ENCODE measurements at places on chromosomes 3 and 15. TPM values are rescaled to one million over a fixed set of nuclear protein-coding genes. Genes with fewer than 3 reads are reported as not detected.
A peak's percentile ranks its signal among the peaks of the same experiment; 100 is the strongest.

The RHCG gene
- 0.17 TPM for total RNA-seq

DNA sequence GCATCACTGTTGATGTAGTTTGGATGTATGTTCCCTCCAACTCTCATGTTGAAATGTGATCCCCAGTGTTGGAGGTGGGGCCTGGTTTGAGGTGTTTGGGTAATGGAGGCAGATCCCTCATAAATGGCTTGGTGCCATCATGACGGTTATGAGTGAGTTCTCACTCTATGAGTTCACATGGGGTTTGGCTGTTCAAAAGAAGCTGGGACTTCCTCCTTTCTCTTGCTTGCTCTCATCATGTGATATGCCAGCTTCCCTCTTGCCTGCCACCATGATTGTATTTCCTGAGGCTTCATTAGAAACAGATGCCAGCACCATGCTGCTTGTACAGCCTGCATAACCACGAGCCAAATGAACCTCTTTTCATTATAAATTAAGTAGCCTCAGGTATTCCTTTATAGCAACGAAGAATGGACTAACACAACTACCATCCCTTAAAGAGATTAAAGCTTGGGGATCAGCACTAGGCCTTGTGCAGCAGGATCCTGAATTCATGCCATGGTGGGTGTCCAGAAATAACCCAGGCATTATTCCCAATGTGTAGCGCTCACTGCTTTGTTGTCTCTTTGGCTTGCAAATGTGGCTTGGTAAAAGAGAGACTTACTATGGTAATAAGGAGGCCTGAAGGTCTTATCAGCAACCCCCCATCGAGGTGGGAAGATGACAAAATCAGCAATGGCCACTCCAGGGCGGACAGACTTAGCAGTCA lies 41.9 kb downstream of the NDUFB4 start:
- H3K36me3 ChIP-seq, result no peaks in the 10 kb centered on the region
- no peak for DNase-seq
- H3K4me1 ChIP-seq, result no peaks in the 10 kb centered on the region
- no peak overlapping the region for H3K4me3 ChIP-seq
- H3K27ac ChIP-seq, result no peak overlapping the region

The RETNLB gene
- not detected for total RNA-seq

- no peak overlapping the region for H3K27ac ChIP-seq
- H3K4me3 ChIP-seq, result no peak overlapping the region
- H3K4me1 ChIP-seq, result peaks cover 22% of the 10 kb centered on the region
- DNase-seq, result no peak
- no peaks in the 10 kb centered on the region for H3K36me3 ChIP-seq
These were observed 6.1 kb downstream of the SEMA3G start for GRCh38 chr3:52438579-52439425.

GRCh38 chr3:42188376-42188775 lies 77.6 kb downstream of the CCK start:
- H3K4me3 ChIP-seq, result no peak overlapping the region
- no peaks in the 10 kb centered on the region for H3K4me1 ChIP-seq
- peak overlapping the region; percentile 61 for H3K27ac ChIP-seq
- H3K27me3 ChIP-seq, result no peaks in the 10 kb centered on the region
- H3K36me3 ChIP-seq, result peaks cover 22% of the 10 kb centered on the region
- DNase-seq, result no peak

DNA sequence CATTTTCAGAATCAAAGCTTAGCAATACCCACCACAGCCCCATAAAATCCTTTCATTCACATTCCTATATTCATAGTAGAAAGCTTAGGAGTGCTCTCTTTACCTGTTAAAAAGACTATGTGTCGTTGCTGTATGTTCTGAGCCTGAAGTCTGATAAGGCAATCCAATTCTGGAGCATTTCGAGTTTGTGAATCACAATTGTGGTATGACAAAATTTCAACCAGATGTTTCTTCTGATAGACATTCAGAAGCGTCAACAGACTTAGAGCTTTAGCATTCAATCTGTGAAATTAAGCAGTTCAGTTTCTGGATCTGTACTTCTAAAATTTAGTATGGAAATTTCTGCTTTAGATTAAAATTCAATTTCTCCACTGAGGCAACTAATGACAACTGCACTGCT lies 58.3 kb downstream of the TASOR start:
- H3K27me3 ChIP-seq, result no peaks in the 10 kb centered on the region
- peaks cover 48% of the 10 kb centered on the region for H3K36me3 ChIP-seq
- no peak overlapping the region for H3K27ac ChIP-seq
- DNase-seq, result no peak
- H3K4me1 ChIP-seq, result no peaks in the 10 kb centered on the region

The SPSB4 gene
- total RNA-seq, result 4.4 TPM

The GP5 gene
- 1.1 TPM for total RNA-seq

DNA sequence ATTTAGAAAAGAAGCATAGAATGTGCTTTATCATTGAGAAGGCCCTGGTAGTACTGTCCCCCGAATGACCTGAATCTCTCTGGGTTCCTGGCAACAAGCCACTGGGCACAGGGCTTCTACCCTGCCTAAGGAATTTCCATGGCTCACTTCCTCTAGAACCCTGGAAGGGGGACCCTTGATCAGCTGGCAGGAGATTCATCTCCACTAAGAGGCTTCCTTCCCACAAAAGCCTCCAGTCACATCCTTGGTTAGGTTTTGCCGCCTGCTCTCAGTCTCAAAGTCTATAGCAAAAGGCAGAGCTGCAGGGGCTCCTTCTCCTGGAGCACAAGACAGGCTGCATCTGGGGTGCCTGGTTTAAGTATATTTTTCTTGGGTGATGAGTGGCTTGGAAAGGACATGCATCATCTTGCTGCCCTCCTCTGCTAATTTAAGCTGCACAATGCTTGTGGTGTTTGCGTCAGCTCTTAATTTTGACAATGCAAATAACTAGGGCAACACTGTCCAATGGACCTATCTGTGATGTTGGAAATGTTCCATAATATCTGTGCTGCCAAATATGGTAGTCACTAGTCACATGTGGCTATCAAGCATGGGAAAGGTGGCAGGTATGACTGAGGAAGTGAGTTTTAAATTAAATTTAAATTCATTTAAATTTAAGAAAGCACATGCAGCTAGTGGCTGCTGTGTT lies 33.4 kb upstream of the RARRES1 start:
- H3K4me1 ChIP-seq, result peaks cover 56% of the 10 kb centered on the region
- no peak overlapping the region for H3K4me3 ChIP-seq
- DNase-seq, result peak; percentile 40
- peaks cover 1% of the 10 kb centered on the region for H3K36me3 ChIP-seq

DNA sequence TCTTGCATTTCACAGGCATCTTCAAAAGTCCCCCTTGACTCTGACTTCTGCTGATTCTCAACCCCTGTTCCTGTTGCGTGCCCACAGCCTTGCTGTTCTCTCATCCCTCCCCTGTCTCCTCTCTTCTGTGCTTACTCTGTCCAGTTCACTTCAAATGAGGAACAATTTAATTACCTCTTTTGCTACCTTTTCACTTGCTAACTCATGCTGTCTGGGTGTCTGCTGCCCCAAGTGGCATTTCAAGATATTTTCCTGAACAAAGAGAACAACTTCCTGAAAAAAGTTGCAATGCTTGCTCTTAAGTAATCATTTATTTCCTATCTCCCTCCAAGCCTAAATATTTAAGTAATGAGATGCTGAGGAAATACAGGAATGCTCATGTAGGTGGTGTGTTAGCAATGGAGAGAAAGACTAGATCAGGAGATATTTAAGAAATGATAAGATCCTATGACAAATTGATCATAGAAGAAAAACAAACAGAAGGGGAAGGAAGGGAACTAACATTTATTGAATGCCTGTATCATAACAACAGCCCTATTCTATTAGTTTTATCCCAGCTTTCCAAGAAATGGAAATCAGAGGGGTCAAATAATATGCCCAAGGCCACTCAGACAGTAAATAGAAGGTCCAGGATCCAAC lies 42.2 kb downstream of the SV2B start:
- no peaks in the 10 kb centered on the region for H3K4me1 ChIP-seq
- no peak for DNase-seq

- H3K27ac ChIP-seq, result peak within 1 kb of the TSS; percentile 92
- peak within 1 kb of the TSS; percentile 63 for H3K4me3 ChIP-seq
- DNase-seq, result peak; percentile 78
- no peaks in the 10 kb centered on the region for H3K36me3 ChIP-seq
These were observed at the start of gene SYNM for GRCh38 chr15:99104788-99105513. Gene SYNM (plus strand): TSS chr15:99105080. CDS start chr15:99105200, 120 bp downstream.

DNA sequence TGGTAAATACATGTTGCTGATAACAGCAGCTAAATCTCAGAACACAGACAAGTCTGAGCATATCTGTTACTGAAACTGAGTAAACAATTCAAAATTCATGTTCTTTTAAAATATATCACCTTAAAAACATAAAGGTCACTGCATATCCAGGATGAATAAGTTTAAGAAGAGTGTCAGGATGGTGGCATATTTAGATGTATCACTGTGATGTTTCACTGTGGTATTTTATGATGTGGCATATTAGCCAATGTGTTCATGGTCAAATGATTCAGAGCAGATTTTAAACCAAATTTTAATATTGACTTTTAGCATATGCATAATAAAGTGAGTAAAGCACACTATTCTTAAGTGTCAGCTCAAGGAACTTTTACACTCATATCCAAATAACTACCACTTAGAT lies 346.4 kb upstream of the DPPA4 start:
- no peak overlapping the region for H3K27ac ChIP-seq
- no peaks in the 10 kb centered on the region for H3K36me3 ChIP-seq
- no peaks in the 10 kb centered on the region for H3K27me3 ChIP-seq
- no peak for DNase-seq
- H3K4me1 ChIP-seq, result peaks cover 1% of the 10 kb centered on the region

- no peaks in the 10 kb centered on the region for H3K27me3 ChIP-seq
- H3K27ac ChIP-seq, result no peak overlapping the region
- no peak for DNase-seq
These were observed 75.6 kb upstream of the OSBPL11 start for GRCh38 chr3:125670945-125671344.

The KIF23 gene
- total RNA-seq, result 2.2 TPM

The ISG20 gene
- total RNA-seq, result 35.6 TPM

The AP3B2 gene
- total RNA-seq, result 2.2 TPM

The IL17RB gene
- 0.88 TPM for total RNA-seq

The ERC2 gene
- total RNA-seq, result 1.2 TPM

The CCDC39 gene
- total RNA-seq, result 6.7 TPM

The SI gene
- total RNA-seq, result not detected

GRCh38 chr3:23991683-23992628 lies 46.9 kb downstream of the NR1D2 start:
- H3K4me1 ChIP-seq, result peaks cover 13% of the 10 kb centered on the region
- peak overlapping the region; percentile 27 for H3K27ac ChIP-seq
- DNase-seq, result peak; percentile 68
- no peaks in the 10 kb centered on the region for H3K27me3 ChIP-seq

The HGD gene
- 1.8 TPM for total RNA-seq

DNA sequence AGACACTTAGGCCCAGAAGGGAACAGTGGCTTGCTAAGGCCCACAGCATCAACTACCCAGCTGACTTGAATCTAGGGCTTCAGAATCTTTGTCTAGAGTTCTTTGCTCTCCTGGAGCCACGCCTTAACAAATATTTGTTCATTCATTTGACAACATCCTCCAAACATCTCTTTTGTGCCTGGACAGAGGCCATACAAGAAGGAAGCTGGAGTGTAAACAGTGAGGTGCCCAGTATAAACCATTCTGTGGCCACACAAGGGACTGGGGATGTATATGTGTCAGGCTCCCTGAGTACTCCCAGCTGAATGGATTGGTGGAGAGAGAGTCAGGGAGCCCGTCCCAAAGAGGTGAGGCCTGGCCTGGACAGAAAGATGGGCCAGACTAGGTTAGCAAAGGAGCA lies 3.4 kb downstream of the CIB2 start:
- no peak for DNase-seq
- H3K36me3 ChIP-seq, result no peaks in the 10 kb centered on the region
- no peak overlapping the region for H3K4me3 ChIP-seq
- H3K4me1 ChIP-seq, result peaks cover 11% of the 10 kb centered on the region
- H3K27me3 ChIP-seq, result no peaks in the 10 kb centered on the region

The STRIT1 gene
- not detected for total RNA-seq

GRCh38 chr3:127700406-127700805 lies 27.7 kb downstream of the ABTB1 start:
- H3K27me3 ChIP-seq, result no peaks in the 10 kb centered on the region
- no peaks in the 10 kb centered on the region for H3K36me3 ChIP-seq
- no peak overlapping the region for H3K4me3 ChIP-seq
- no peak for DNase-seq
- no peaks in the 10 kb centered on the region for H3K4me1 ChIP-seq

DNA sequence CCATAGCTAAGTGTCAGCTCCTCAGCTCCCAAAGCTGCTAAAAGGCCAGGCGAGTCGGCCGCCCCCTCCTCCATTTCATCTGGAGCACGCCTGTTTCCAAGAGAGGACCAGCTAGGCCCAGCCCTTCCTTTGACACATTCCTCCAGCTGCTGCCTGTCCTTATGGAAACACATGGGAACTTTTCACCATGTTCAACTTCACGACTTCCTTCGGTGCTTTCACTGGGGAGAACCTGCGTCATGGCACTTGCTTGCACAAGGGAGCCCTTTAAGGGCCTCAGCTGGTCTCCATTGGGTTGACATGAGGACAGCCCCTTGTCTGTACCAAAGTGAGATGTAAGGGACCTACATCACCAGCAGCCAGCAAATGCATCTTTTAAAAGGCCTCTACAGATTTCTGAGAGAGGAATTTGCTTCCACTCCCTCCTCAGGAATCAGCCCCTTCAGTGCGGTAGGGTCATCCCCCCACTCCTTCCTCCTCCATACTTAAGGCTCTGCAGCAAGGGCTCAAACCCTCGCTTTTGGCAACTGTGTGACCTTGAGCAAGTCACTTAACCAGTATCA lies 2.1 kb downstream of the MAGI1 start:
- peak overlapping the region; percentile 92 for H3K27ac ChIP-seq
- no peaks in the 10 kb centered on the region for H3K27me3 ChIP-seq
- peaks cover 14% of the 10 kb centered on the region for H3K4me1 ChIP-seq
- peak; percentile 42 for DNase-seq
- no peaks in the 10 kb centered on the region for H3K36me3 ChIP-seq
- H3K4me3 ChIP-seq, result no peak overlapping the region

DNA sequence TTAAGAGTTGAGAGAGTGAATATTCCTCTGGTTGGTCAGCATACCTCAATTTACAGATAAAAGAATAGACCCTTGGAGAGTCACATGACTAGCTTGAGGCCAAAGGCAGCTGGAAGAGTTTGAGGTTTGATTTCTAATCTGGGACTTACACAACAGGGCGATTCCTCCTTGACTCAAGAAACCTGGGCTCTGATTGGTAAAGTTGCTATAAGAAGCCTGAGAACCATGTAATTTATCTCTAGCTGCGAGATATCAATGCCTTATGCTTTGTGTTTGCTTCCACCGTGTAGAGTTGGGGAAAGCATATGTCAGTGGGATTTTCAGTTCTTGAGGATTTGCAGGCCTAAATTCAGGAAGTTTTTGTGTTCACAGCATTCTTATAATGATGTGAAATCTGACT lies 206.0 kb downstream of the KLHL25 start:
- H3K4me1 ChIP-seq, result peaks cover 14% of the 10 kb centered on the region
- peak overlapping the region; percentile 72 for H3K27ac ChIP-seq
- DNase-seq, result peak; percentile 64
- no peaks in the 10 kb centered on the region for H3K27me3 ChIP-seq
- H3K4me3 ChIP-seq, result no peak overlapping the region

The ARHGAP11A gene
- total RNA-seq, result 2.7 TPM

- H3K4me1 ChIP-seq, result no peaks in the 10 kb centered on the region
- no peak overlapping the region for H3K27ac ChIP-seq
- no peak for DNase-seq
These were observed 1.5 kb upstream of the OR4F15 start for GRCh38 chr15:101810456-101810855.

The ELP6 gene
- total RNA-seq, result 28.0 TPM

- H3K36me3 ChIP-seq, result no peaks in the 10 kb centered on the region
- H3K27me3 ChIP-seq, result no peaks in the 10 kb centered on the region
- H3K4me3 ChIP-seq, result no peak overlapping the region
- DNase-seq, result peak; percentile 59
- H3K4me1 ChIP-seq, result no peaks in the 10 kb centered on the region
- no peak overlapping the region for H3K27ac ChIP-seq
These were observed 31.0 kb downstream of the GRIP2 start for GRCh38 chr3:14508966-14509795.

- no peak overlapping the region for H3K27ac ChIP-seq
- H3K4me1 ChIP-seq, result no peaks in the 10 kb centered on the region
- no peaks in the 10 kb centered on the region for H3K27me3 ChIP-seq
These were observed 13.8 kb upstream of the MSL2 start for GRCh38 chr3:136209921-136210320.

Data from lung (tissue), 17 donors.